ENCODE measurements at places on chromosomes 2 and 18.

- DNase-seq: no peak
Measured at GRCh38 chr2:9539531-9539930, 16.1 kb downstream of the ADAM17 start.

DNA sequence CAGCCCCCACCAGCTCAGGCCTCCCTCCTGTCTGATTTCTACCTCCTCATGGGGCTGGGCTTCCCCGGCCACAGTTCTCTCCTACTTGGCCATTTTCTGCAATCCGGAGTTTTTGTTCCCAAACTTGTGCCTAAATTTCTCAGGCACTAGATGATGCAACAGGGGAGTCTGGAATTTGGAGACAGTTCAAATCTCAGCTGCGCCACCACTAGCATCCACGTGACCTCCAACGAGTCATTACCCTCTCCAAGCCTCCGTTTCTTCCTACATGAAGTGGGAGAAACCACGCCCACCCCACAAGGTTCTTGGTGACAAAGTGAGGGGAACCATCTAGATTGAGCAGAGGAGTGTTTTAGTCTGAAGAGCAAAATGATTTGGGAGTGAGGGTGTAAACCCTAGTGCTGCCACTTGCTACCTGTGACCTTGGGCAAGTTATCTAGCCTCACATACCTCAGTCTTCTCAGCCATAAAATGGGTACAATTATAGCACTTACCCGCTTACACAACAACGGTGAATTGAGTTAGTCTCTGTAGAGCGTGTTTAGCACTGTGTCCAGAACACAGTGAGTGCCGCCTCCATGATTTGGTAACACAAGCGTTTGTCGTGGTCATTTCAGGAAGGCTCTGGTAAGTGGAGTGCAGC lies 61.4 kb upstream of the ASAP2 start:
- no peak for DNase-seq

DNA sequence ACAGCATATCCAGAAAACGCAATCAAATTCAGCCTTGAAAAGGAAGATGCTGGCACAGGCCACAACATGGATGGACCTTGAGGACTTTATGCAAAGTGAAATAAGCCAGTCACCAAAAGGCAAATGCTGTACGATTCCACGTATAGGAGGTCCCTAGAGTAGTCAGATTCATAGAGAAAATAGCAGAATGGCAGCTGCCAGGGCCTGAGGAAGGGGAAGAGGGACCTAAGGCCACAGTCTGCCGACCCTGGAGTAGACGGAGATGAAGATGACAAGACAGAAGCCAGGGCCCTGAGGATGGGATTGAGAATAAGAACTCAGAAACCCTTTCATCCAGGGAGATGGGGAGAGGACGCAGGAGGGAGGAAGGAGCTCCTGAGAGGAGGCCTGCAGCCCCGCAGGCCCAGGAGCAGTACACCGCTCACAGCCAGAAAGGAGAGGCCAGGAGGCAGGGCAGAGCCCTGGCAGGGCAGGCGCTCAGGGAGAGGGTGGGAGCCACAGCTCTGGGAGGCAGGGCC lies 8.1 kb upstream of the MTERF4 start:
- DNase-seq: no peak

DNA sequence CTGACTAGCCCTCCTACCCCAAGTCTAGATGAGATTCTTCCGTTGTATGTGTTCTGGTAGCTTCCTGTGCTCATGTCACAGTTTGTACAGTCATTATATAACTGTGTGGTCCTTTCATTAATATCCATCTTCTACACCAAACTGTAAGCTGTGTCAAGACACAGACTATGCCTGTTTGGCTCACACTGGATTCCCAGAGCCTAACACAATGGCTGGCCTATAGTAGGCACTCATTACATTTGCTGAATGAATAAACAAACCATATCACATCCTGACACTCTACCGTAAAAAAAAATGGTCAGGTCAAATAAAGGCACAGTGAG lies 72.6 kb downstream of the ANKRD44 start:
- DNase-seq: no peak

DNA sequence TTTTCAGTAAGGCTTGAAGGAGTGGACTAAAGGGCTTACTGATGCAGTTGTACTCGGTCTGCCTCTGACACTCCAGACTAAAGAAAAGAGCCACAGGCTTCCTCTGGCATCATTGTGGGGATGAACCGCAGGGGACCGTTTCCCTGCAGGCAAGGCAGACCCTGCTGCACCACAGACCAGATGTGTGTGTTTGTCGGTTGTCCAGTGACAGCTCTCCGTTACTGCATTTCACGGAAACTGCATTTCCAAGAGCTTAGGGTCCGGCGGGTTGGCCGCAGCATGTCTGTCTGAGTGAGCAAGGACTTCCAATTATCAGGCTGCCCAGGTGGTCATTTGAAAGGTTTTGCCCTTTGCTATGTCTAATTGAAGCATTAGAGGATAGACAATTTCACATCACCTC lies 98.1 kb downstream of the FAM210A start:
- DNase-seq: no peak

GRCh38 chr2:85984788-85985187 lies 96.0 kb upstream of the ST3GAL5 start:
- no peak for DNase-seq

GRCh38 chr2:41930807-41931566 lies 116.8 kb upstream of the PKDCC start:
- no peak for DNase-seq

- DNase-seq: no peak
Measured at GRCh38 chr2:207692206-207693065, 19.0 kb upstream of the CCNYL1 start.

- no peak for DNase-seq
Measured at GRCh38 chr2:119758881-119759450, 756 bp upstream of the PTPN4 start.

Measured in C1 segment of cervical spinal cord (tissue), 14 donors.